Suppressor macrophage treated with lipopolysaccharide for 4 hours (primary cell): ENCODE measurements at places on chromosomes 6 and 20.
A peak's percentile ranks its signal among the peaks of the same experiment; 100 is the strongest.

DNA sequence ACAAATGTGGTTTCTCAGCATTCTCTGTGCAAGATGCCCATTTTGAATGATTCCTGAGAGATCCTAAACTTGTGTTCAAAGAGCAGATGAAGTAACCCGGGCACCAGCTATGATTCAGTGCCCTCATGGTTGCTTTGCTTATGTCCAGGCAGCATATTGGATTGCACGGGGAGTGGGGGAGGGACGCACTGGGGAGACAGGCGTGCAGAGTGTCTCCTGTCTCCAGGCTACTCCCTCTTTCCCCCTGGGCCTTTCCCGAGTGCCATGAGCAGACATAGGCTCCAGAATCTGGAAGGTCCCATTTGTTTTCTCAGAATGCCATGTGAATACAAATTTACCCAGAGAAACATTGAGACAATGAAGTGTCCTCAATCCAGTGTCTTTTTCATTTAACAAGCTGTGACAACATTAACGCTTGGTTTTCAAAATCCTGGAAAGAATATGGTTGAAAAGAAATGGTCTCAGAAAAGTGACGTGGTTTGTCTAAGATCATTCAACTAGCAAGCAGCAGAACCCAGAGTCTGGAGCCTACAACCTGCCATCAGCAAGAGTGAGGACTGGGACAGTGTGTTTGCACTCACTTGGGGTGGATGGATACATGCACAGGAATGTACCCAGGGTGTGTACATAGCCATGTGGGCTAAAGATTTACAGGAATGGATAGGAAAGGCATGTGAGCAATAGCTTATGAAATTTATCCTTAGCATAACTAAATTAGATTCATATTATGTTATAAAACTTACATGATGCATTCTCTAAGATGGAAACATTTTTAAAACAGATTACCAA is 4.2 kb downstream of the SYNDIG1 start:
- DNase-seq = no peak

DNA sequence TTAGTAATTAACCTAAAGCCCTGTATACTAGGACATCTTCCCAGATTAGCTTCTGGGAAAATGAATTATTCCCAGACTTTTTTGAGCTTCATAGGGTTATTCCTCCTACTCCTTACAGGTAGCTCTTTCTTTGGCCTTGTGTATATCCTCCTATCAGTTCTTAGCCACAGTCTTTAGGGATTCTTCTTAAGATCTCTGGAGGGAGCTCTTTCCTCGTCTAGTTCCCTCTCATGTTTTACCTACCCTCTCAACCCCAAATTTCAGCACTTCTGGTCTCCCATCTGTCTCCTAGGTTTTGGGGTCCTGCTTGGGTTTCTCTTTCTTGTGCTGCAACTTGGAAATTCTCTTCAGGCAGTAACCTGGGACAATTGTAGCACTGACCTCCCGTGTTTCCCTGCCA is 46.4 kb upstream of the SLC35B3 start:
- DNase-seq = peak; percentile 2

DNA sequence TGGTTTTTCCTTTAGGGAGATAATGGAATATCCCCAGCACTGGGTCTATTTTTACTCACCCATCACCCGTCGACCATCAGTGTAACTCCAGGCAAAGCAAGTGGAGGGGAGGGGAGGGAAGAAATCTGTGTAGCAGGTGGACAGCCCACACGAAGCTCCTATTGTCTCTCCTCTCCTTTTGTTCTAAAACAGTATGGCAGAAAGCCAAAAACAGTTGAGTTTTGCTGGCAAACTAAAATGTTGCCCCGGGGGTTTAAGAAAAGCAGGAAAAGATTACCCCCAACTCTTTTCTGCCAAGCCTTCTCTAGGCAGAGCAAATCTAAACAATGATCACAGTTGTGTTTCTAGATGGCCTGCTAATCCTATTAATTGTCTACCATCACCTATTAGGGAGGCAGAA is 89.7 kb downstream of the PREP start:
- DNase-seq = no peak

DNA sequence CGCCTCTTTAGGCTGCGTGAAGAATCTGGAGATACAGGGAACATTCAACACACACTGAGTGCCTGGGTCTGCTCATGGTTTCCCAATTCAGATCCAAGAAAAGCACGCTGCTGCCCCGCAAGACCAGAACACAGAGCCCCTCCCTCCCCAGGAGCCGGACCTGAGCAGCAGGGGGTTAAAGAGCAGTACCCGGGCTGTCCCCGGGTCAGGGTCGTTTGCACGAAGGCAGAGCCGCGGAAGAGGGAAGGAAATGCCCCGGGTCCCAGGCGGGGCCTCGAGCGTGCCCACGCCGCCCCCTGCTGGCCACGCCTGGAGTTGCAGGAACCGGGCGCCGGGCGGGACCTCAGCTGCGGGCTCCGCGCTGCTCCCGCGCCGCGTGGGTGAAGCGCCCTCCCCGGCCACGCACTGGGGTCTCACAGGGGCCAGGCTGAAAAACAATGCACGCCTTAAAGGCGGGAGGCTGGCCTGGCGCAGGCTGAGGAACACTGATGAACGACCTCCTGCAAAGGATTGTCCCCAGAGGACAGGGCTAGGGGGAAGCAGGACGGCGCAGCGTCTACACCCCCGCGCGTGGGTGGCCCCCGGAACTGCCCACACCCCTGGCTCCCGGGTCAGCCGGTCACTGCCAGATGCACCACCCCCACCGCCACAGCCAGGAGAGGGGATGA is 48.9 kb downstream of the ANKRD60 start:
- peak; percentile 66 for DNase-seq

- DNase-seq = peak; percentile 67
Measured at GRCh38 chr6:136526196-136526930, 23.9 kb downstream of the MAP7 start.

- no peak for DNase-seq
Measured at GRCh38 chr6:116562614-116563013, 8.7 kb upstream of the RWDD1 start.
